ENCODE measurements at places on chromosomes 7 and 10.

DNA sequence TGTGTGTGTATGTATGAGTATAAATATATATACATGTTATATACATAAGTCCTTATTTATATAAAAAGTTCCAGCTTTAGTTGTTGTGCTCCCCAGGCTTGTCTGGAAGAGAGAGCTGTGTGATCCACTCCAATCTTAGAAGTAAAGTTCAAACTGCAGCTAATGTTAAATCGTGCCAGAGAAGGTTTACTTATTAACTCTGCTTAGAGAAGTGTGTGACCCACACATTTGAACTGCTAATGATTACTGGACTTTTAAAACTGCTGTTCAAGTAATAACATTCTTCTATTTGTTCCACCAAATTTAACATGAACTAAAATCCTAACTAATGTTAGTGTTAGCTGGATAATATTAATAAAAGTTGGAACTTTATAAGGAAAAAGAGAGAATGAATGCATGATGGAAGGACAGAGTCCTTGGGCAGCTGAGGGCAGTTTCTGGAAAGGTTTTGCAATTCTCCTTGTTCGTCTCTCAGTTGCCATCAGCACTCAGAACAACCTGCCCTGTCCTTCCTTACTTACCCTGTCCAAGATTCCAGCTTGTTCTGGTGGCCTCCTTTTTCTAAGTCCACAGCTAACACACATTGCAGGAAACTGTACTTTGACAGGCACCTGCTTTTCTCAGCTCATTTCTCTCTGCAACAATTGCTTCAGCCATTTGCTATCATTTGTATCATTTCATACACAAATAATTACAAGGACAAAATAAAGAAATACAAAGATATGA lies 162.6 kb downstream of the FAM107B start:
- DNase-seq, result no peak

GRCh38 chr7:99001482-99002147 lies 123.3 kb downstream of the TRRAP start:
- no peak for DNase-seq

GRCh38 chr10:32379318-32379949 lies 32.5 kb upstream of the EPC1 start:
- DNase-seq, result no peak

- no peak for DNase-seq
Observed at GRCh38 chr7:105487579-105488571, 34.2 kb downstream of the PUS7 start.

GRCh38 chr10:8499312-8499711 lies 444.8 kb downstream of the GATA3 start:
- DNase-seq, result no peak

GRCh38 chr7:117873310-117874190 lies at the start of gene CTTNBP2:
CTTNBP2 (minus strand) TSS chr7:117873441; CDS start chr7:117873415, 26 bp downstream.
- DNase-seq, result no peak

Data from stimulated activated CD4-positive, alpha-beta T cell treated with anti-CD3 and anti-CD28 coated beads, Interleukin-15, amount 100 ng/mL, for 1 hour (primary cell).